Glutamatergic neuron (in vitro differentiated cells): ENCODE measurements at places on chromosomes 4 and X. TPM values are rescaled to one million over a fixed set of nuclear protein-coding genes. Genes with fewer than 3 reads are reported as not detected.

The SLC25A6 gene
- total RNA-seq, result 411 TPM

The MAGEB1 gene
- not detected for total RNA-seq

The CTBP1 gene
- total RNA-seq, result 302 TPM

The ZNF157 gene
- 2.9 TPM for total RNA-seq

The CT47C1 gene
- total RNA-seq, result not detected

The BMP3 gene
- total RNA-seq, result 1.8 TPM

The SCOC gene
- 55.8 TPM for total RNA-seq

The VCX3B gene
- total RNA-seq, result not detected

The PAGE4 gene
- total RNA-seq, result not detected

The TCEAL4 gene
- total RNA-seq, result 56.5 TPM

The IDUA gene
- total RNA-seq, result 20.3 TPM
